Stimulated activated CD4-positive, alpha-beta T cell treated with anti-CD3 and anti-CD28 coated beads, Interleukin-15, amount 100 ng/mL, for 1 hour (primary cell): ENCODE measurements at places on chromosomes 3 and 15.

GRCh38 chr15:25403771-25404170, 35.1 kb downstream of the UBE3A start:
- no peak for DNase-seq

DNA sequence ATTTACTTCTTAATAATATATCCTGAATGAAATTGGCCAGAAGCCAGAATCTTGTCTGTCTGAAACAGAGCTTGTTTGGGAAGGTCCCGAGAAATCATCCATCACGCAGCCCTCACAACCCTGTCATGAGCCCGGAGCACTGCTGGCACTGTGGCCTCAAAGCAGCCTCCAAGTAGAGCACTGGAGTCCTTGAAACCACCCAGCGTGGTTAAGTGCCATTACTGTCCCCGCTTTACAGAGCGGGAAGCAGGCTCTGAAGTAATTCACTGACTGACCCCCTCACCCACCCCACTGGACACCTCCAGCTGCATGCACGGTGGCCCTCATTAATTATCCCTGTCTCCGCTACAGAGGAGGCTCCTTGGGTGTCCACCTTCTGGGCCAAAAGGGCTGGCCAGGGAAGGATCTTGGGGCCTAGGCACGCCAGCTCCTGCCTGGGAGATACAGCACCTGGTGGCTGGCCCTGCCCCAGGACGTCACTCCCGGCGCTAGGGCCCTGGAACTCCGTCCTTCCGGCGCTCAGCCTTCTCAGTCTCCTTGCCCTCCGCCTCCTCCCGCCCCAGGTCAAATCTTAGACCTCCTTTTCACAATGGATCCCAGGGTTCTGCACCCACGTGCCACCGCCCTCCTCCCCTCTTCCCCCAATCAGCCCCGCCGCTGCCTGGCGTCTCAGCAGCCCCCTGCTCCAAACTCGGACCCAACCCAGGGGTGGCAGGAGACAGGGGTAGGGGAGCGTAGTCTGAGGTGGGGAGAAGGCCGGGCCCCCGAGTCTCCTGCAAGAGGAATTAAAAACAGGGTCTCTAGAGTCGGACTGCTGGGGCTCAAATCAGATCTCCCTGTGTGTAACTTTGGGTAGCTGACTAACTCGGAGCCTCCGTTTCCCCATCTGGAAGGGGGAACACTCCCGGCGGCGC, 1.1 kb downstream of the TKT start:
- no peak for DNase-seq

- DNase-seq: no peak
Observed at GRCh38 chr3:129413687-129414506, 14.5 kb downstream of the EFCAB12 start.

DNA sequence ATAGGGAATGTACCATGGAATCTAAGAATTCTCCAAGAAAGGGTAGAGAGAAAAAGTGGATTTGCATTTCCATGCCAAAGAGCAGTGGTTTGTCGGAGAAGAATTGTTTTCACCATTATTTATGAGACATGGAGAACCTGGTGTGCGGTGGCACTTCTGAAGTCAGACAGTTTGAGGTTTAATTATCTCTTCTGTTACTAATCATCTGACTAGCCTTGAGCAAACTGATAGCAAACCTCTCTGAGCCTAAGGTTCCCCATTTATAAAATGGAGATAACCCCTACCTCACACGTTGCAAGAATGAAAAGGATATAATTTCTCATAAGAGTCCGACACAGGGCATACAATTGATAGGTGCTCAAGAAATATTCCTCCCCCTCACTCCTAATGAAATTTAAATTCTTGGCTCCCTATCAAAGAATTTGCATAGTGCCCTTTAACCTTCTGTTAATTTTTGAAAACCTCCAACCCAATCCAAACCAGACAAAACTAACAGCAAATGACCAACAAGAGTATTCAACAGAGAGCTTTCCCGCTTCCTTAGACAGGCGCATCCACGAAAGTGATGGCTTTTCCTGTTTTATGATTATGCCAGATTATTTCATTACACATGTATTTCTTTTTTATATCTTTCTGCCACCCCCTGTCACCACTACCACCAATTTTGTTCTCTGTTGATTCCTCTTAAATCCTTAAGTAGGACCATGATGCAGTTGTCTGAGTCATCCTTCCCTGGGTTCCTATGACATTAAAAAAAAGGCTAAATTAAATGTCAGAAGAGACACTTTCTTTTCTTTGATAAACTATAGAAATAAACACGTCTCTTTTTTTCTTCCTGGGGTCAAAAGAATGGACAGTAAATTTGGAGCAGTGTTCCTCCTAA, 28.5 kb downstream of the TMEM212 start:
- no peak for DNase-seq

GRCh38 chr3:50491023-50491422, 12.4 kb downstream of the CACNA2D2 start:
- no peak for DNase-seq

- DNase-seq: no peak
Observed at GRCh38 chr15:60384526-60385126, 13.2 kb downstream of the ANXA2 start.

- DNase-seq: no peak
Observed at GRCh38 chr3:187367561-187368103, 553 bp upstream of the RTP4 start.

GRCh38 chr15:62593681-62594399, 428.8 kb upstream of the C2CD4B start:
- DNase-seq: no peak

DNA sequence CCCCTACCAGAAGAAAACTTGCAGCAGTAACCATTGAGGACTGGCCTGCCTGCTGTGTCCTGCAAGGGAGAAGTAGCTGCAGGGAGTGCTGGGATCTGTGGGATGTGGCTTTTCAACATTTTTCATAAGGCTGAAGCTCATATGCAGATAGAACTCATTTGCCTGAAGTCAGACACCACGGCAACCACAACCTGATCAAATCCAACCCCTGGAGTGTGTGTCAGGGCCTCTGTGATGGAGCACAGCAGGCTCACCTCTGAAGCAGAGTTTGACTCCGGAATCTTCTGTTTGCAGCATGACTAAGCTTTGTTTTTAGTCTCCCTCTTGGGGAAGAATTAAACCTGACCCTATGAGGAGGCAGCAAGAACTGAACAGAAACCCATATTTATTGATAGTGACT, 508.7 kb downstream of the AGBL1 start:
- DNase-seq: no peak

DNA sequence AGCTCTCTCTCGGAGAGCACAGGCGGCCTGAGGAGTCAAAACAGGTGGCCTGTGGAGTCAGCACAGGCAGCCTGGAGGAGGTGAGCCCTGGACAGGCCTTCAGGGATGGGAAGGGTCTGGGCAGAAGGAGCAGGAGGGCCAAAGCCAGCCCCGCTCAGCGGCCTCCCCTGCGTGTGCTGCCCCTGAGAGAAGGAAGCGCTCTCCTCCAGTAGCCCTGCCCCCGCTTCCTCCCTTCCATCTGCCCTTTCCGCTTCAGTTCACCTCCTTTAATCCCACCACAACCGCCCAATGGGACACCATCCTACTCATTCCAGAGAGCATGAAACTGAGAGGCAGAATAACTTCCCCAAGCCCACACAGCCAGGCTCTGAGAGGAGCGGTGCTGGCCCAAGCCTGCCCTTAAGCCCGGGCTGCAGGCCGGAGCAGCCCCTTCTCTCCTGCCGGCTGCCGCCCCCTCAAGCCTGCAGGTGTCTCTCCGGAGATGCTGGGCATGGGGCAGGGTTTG, 3.2 kb upstream of the NR2E3 start:
- no peak for DNase-seq

GRCh38 chr3:9861201-9861600, 17.4 kb upstream of the RPUSD3 start:
- DNase-seq: no peak

GRCh38 chr15:24146251-24146650, 459.1 kb upstream of the NDN start:
- DNase-seq: no peak

DNA sequence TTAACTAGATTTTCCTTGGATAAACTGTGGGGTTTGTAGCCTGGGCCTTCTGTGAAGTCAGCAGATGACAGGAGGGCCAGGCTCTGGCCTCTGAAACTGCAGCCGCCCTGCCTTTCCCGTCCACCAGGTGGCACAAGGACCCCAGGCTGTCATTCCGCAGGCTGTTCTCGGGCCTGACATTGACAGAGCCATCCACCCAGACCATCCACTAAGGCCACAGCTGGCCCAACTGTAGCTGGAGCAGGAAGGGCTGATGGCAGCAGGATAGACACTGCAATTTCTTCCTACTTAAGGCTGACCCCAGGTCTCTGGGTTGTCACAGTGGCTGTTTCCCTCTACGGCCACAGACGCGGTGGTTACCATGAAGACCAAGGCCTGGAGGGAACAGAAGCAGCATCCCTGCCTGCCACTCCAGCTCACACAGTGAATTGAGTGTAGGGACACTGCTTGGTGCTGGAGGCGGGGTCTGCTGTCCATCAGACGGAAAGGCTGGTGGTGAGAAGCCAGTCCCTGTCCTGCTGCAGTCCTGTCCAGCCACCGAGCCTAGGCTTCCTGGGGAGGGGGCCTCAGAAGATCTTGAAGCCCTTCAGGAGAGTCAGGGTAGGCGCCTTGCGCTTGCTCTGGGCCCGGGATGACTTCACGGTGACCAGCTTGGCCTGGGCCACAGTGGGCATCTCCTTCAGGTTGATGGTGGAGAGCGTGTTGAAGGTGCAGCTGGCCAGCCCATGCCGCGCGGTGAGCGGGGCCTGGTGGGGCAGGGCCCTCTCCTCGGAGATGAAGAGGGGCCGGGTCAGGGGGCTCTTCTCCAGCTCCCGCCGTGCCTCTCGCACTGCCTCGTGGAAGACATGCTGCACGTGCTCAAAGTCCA, 9.4 kb downstream of the SLC51B start:
- no peak for DNase-seq

- DNase-seq: no peak
Observed at GRCh38 chr3:96370637-96371036, 443.8 kb upstream of the EPHA6 start.

DNA sequence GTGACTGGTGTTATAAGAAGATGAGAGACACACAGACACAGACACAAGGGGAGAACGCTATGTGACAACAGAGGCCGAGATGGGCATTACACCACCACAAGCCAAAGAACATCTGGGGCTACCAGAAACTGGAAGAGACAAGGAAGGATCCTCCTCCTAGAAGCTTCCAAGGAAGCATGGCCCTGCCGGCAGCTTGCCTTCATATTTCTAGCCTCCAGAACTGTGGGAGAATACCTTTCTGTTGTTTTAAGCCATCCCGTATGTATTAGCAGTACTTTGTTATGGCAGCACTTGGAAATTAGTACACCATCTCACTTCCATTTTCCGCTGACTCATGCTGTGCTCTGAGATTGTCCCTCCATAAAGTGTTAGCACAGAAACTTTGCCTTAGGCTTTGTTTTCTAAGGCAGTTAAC, 38.7 kb upstream of the CA12 start:
- no peak for DNase-seq

DNA sequence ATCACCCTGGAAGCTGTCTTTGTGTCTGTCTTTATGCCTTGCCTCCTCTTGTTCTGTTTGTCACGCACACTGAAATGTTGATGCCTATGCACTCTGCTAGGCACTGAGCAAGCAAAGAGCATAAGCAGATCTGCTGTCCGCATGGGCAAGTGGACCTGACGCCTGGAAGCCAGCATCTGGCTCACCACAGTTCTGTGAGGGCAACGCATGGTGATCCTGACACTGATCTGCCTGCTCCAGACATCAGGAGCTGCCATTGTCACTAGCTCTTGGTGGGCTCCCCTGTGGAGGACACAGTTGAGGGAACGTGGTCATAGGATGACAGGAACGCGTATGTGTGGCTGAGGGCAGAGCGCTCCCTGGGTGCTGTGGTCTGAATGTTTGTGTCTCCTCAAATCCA, 234.6 kb downstream of the ADAMTS17 start:
- DNase-seq: no peak

- no peak for DNase-seq
Observed at GRCh38 chr3:129974564-129974832, at the start of gene TRH. TSS of gene TRH (plus strand) at chr3:129974720. CDS start at chr3:129975817, 1,097 bp downstream.

GRCh38 chr15:31069360-31070000, 32.0 kb downstream of the TRPM1 start:
- no peak for DNase-seq

DNA sequence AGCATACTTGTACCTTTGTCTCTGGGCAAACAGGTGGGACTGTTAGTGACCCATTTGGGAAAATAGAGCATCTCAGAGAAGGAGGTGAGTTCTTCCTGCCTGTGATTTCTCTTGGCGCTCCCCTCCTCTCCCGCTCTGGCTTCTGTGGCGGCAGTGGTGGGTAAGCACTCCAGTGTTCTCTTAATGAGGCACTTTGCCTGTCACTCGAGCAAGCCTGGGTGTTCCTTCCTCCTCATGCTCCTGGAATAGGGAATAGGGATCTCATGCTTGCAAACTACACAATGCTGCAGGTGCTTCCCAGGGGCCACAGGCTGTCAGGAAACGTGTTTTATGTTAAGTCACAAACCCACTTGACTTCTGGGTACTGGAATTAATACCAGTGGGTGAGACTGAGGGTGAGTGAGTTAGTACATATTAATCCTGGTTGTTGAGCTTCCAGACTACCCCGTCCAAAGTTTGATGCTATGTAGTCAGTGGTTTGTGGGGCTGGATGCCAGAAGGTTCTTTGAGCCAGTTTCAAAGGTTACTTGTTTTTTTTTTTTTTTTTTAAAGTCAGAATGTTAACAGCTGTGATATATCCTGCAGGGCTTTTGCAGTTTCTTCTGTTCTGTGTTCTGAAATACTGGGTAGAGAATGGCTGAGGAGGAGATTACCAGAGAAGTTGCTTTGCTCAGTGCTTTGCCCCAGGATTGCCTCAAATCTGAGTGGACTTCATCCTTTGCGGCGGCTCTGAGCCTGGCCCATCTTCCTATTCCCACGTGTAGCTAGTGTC, 30.5 kb downstream of the EDEM1 start:
- no peak for DNase-seq

GRCh38 chr3:77169823-77170222, 129.9 kb downstream of the ROBO2 start:
- DNase-seq: no peak

GRCh38 chr15:74983725-74984231, 11.6 kb upstream of the SCAMP5 start:
- no peak for DNase-seq

DNA sequence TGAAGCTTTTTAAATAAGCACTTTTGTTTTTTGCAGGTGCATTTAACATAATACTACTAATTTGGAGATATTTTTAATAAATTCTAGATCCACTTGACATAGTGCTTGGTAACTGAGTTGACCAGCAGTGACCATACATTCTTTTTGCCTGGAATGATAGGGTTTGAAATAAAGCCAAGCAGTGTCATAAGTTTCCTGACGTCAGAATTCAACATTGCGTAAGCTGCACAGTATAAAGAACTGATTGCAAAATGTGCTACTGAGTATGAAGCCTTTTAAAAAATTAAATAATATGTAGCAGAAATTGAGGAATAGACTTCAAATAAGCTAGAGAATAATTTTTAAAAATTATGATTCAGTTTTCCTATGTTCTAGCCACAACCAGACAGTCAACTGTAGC, 454.6 kb upstream of the ARPP21 start:
- DNase-seq: no peak

GRCh38 chr3:81581966-81582599, 179.4 kb downstream of the GBE1 start:
- no peak for DNase-seq

- no peak for DNase-seq
Observed at GRCh38 chr3:78861156-78861555, 906.6 kb downstream of the ROBO1 start.
